ENCODE measurements at places on chromosomes 4 and X. TPM values are rescaled to one million over a fixed set of nuclear protein-coding genes. Genes with fewer than 3 reads are reported as not detected.

GRCh38 chrX:129830494-129830893 is 13.2 kb downstream of the ZDHHC9 start:
- DNase-seq = no peak

GRCh38 chr4:162350331-162350730 is 186.5 kb upstream of the FSTL5 start:
- DNase-seq = no peak

DNA sequence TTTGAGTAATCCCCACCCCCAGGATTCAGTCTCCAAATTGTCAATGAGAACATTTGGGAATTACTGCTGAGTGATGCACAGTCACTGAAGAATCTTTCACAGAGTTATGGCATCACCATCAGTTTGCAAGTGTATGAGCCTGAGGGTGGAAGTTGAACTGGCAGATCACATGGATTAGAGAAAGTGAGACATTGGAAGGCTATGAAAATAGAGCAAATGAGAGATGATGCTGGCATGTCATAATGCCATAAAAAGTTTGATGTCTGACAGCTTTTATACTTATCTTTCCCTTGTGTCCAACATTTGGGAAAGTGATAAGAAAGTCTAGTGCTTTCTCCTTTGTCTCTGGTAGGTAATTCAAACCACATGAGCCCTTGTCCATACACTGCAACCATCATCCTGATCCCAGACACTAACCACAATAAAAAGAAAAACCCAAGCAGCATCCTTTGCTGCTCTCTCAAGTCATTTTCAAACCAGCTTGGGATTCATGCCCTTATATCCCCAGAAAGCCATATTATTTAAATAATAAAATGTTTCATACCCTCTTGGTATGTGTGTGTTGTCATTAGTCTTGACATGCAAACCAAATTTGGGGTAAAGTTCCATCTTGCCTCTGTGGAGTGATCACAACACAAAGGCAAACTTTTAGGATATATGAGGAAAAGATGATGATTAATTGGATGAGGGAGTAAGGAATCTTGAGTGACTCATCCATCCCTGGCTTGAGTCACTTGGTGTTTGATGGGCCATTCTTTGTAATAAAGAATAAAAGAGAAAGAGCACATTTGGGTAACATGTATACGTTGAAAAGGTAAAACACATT is 438.9 kb downstream of the GRXCR1 start:
- DNase-seq = no peak

DNA sequence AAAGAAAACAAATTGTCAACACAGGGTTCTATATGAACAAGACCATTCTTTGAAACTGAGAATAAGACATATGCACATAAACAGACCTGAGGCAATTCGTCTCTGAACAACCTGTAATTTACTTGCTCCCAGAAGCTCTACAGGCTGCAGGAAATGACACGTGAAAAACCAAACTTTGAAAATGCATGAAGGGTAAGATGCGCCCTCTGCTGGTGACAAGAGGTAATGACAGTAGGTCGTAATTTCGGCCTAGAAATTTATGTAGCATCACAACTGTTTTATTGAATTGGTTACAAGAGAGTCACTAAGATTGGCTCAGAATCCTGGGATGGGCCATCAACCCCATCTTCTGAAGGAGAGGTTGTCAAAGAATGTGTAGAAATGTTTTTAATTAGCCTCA is 276.5 kb downstream of the PPP4R3C start:
- no peak for DNase-seq

DNA sequence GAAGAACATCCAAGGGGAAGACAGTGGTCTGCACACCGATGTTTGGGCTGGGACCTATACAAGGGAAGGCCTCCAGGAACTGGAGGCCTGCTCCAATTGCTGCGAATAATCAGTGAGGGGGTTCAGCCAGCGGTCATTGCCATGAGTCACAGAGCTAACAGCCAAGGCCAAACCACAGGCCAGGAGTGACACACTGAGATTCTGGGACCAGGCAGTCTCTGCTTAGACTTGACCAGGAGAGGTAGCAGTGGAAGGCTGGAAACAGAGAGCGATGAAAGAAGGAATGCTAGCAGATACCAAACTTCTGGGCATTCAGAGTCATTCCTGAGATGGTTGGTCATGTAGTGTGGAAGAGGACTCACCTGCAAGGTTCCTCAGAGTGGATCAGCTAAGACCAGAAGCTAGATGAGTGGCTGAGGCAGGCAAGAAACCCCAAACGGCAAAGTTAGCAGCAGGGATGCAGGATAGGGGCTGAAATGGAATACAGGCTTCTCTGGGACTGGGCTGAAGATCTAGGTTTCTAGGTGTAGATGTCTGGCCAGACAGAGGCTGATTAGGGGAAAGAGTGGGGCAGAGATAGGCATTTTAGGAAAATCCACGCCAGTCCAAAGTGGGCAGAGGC is 54.7 kb downstream of the CNGA2 start:
- DNase-seq = no peak

DNA sequence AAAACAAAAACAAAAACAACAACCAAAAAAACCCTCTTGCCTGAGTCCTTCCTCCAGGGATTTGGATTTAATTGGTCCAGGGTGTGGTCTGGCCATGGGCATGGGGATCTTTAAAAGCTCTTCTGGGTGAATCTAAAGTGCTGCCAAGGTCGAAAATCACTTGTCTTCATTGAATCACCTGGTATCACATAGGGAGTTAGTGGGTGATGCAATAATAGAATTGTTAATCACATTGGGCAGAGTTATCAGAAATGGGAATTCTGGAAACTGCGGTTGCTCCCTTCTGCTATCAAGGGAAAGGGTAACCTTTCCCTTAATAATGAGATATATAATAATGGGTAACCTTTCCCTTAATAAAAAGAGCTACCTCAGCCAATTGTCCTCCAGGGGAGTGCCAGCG is 267.9 kb upstream of the KLF3 start:
- no peak for DNase-seq

DNA sequence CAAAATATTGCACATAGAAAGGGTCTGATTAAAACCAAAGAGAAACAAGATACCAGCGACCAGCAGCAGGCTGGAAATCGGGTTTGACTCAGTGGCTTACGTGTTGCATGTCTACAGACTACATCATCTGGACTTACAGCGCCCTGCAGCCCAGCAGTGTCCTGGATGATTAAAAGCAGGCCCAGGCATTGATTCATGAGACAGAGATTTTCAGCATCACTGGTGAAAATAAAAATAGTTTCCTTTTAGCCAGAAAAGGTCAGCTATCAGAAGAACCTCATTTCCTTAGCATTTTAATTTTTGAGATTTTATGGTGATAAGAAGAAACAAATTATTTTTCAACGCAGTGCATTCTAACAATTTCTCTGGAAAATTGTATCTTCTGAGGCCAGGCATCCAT is 190.6 kb downstream of the PTTG2 start:
- DNase-seq = no peak

- DNase-seq = no peak
Measured at GRCh38 chr4:17058916-17059741, 160.7 kb upstream of the LDB2 start.

DNA sequence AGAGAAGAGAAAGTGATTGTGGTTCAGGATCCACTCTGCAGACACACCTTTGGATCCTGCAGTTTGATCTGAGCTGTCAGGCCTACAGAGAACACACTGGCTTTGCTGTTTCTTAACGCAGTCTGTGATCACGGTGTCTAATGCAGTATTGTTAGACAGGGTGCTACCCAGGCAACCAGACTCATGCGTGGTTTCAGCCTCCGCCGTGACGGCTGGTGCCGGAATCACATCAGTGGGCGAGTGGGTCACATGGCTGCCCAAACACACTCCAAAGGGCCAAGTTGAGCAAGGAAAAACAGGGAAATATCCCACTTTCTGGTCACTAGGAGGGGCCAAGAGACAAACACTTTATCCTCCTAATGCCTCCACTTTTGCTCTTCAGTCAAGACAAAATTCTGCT is 27.5 kb downstream of the CCDC149 start:
- no peak for DNase-seq

- DNase-seq = no peak
Measured at GRCh38 chrX:136386826-136387225, 86.1 kb downstream of the ADGRG4 start.

GRCh38 chrX:150224676-150225075 is 138.4 kb upstream of the MAMLD1 start:
- no peak for DNase-seq

DNA sequence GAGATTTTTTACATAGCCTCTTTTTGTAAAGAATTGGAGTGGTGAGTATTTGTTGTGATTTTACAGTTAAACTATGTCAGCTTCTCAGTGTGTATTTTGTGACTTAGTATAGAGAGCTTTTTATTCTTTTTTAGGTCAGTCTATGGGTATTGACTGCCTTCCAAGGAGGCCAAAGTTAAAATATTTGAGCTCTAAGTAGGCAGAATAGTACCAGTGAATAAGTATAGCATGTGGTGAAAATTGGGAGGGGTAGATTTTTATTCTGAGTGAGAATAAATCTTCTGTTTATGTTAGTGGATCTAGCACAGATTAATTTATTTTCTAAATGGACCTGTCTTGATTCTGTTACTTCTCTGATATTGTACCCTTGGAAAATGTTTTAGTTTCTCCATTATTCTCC is 37.5 kb downstream of the HERC3 start:
- no peak for DNase-seq

DNA sequence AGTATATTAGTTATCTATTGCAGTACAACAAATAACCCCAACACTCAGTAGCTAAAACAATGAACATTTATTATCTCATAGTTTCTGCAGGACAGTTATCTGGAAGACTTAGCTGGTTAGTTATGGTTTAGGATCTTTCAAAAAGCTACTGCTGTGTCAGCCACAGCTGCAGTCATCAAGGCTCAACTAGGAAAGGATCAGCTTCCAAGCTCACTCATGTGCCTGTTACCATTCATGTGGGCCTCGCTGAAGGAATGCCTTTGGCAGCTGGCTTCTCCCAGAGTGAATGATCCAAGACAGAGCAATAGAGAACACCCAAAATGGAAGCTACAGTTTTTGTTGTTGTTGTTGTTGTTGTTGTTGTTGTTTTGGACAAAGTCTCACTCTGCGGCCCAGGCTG is 13.5 kb upstream of the PRSS48 start:
- DNase-seq = no peak

GRCh38 chr4:185744488-185744862 is 67.5 kb downstream of the SORBS2 start:
- no peak for DNase-seq

DNA sequence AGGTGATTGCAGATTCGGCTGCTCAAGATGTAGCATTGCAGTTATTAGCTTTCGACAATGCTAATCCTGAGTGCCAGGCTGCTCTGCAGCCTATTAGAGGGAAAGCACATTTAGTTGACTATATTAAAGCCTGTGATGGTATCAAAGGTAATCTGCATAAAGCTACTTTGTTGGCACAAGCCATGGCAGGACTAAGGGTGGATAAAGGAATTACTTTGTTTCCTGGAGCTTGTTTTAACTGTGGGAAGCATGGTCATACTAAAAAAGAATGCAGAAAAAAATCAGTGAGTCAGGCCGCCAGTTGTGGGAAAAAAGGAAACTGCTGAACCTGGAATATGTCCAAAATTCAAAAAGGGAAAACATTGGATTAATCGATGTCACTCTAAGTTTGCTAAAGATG is 154.9 kb upstream of the TECRL start:
- no peak for DNase-seq

DNA sequence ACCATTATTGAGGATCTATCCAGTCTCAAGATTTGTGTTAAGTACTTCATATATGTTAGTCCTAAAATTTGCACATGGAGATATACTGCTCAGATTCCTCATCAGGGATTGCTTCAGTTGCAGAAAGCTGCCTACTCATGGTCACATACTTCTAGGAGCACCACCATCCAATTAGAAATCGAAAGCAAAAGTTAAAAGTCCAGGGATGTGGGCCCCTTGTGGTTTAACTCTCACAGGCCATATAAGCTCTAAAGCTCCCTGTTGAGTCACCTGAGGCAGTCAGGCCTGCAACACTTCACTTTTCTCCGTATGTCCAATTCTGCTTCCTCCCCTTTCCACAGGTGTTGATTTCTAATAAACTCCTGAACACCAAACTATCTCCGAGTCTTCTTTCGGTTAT is 84.2 kb downstream of the CNOT6L start:
- DNase-seq = no peak

DNA sequence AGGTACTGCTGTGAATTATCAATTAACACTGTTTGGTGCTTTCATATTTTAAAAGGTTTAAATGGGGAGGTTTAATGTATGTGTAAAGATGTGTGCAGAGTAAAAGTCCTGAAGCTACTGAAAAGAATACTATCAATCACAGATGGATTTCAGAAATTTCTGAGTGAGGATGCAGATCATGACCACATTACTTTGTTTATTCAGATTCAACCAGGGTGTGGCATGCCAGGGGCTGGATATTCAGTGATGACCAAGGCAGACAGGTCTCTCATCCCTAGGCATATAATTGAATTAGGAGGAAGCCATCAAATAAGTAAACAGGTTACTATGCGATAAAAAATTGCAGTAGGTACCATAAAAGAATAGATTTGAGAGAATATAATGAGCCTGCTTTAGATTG is 28.0 kb upstream of the ANKRD50 start:
- no peak for DNase-seq

- no peak for DNase-seq
Measured at GRCh38 chrX:110213183-110213582, 104.7 kb downstream of the AMMECR1 start.

GRCh38 chrX:68511255-68511654 is 12.4 kb downstream of the YIPF6 start:
- no peak for DNase-seq

DNA sequence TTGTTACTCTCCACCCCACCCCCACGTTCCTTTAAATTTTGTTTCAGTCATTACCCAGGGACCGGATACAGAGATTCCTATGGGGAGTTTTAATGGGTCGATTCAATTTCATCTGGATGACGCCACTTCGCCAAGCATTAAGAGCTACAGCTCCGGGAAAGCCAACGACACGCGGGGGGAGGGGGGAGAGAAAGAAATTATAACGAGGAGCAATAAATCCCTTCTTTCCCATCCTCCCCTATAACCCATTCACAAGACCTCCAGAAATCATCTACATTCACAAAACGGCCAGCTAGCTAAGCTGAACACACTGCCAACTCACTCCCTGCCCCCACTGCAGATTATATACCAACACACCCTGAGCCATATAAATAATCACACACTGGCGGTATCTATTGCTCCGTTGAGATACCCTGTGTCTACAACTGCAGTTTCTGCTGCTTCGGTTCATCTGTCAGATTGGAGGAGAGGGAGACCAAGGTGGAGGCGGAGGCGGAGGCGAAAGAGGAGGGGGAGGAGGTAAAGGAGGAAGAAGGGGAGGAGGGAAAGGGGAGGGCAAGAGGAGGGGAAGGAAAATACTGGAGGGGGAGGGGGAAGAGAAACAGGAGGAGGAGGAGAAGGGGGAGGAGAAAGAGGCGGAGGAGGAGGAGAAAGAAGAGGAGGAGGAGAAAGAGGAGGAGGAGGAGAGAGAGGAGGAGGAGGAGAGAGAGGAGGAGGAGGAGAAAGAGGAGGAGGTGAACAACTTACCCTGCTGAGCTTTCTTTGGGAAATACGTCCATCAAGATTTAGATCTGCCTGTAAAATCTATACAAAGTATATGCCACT is 113.9 kb upstream of the VAMP7 start:
- DNase-seq = no peak

Gene KLB
- 13.5 TPM for polyA plus RNA-seq

Gene FRMD7
- 0.14 TPM for polyA plus RNA-seq

Gene ADGRL3
- 0.07 TPM for polyA plus RNA-seq

Gene GRIA2
- polyA plus RNA-seq = not detected

Gene GPM6B
- polyA plus RNA-seq = 0.60 TPM

Gene BEND4
- polyA plus RNA-seq = 0.02 TPM

Gene SULT1E1
- 1.8 TPM for polyA plus RNA-seq

Gene ENPP6
- polyA plus RNA-seq = 0.05 TPM

Gene EDA
- polyA plus RNA-seq = 0.39 TPM

Gene SLC49A3
- 0.40 TPM for polyA plus RNA-seq

Gene NDST3
- 0.36 TPM for polyA plus RNA-seq

Gene GPR143
- 0.50 TPM for polyA plus RNA-seq

Gene NCBP2L
- polyA plus RNA-seq = 0.02 TPM

Gene NUDT9
- 32.1 TPM for polyA plus RNA-seq

Gene ELF2
- polyA plus RNA-seq = 8.1 TPM

Gene TKTL2
- not detected for polyA plus RNA-seq

Data from liver (tissue), 10 donors.